ENCODE measurements at places on chromosomes 1 and 21.
A peak's percentile ranks its signal among the peaks of the same experiment; 100 is the strongest.

DNA sequence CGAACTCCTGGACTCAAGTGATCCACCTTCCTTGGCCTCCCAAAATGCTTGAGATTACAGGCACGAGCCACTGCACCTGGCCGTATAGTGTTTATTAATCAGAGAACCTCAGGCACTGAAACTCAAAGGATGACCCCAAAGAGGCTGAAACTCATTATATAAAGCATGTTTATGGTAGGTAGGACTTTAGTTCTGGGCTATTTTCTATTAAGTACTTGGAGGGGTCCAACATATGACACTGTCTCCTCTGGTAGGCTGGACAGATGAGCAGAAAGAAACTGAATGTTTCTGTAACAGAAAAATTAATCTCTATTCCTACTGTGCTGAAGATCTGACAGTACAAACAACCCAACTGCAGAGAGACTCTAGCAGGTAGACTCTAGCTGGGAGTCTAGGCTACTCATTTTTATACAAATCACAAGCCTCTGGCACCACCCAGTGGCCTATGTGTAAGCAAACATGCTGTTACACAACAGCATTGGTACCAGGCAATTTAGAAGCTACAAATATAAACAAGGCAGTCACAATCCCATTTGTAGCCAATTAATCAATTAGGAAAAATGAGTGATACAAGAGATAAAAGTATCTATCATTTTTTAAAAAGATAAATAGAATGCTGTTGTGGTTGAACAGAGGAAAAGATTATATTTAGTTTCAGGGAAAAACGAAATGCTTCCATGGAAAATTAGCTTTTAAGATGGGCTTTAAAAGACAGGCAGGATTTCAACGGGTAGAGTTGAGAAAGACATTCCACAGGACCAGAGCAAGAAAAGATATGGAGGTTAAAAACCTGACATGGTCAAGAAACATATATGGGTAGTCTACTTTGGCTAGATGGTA, 10.4 kb downstream of the DCAF8 start:
- DNase-seq: peak; percentile 51

GRCh38 chr1:170686291-170686690, 22.4 kb downstream of the PRRX1 start:
- no peak for DNase-seq

GRCh38 chr1:246919902-246920301, 11.8 kb downstream of the AHCTF1 start:
- no peak for DNase-seq

DNA sequence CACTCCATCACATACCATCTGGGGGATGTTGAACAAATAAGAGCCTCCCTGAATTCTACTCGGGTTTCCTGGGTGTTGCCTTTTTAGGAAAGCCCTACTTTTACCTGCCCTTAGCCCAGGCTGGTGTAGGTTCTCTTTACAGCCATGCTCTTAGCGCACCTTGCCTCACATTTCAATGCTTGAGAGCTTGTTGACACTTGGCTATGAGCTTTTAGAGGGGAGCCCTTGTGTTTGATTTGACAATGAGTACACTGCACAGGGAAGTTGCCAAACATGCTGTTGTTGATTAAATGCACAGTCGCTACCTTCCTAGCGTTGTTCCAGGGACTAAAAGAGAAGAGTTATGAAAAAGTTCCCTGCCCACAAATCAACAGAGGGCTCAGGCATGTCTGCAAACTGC, 103.8 kb downstream of the TRABD2B start:
- DNase-seq: peak; percentile 16

DNA sequence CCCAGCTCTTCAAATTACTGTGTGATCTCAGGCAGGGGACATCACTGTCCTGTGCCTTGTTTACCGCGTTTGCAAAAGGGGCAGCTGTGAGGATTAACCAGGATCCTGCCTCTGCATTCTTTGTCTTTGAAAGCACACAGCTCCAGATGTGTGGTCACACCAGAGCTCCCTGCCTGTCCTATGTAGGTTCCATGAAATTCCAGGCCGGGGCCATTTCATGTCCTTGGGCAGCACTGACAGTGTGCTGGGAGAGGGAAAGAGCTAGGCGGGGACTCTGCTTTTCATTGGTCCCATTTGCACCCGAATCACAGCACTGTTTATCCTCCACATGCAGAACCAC, 42.2 kb upstream of the SELENON start:
- no peak for DNase-seq
